ENCODE measurements at places on chromosomes 6 and 20.

DNA sequence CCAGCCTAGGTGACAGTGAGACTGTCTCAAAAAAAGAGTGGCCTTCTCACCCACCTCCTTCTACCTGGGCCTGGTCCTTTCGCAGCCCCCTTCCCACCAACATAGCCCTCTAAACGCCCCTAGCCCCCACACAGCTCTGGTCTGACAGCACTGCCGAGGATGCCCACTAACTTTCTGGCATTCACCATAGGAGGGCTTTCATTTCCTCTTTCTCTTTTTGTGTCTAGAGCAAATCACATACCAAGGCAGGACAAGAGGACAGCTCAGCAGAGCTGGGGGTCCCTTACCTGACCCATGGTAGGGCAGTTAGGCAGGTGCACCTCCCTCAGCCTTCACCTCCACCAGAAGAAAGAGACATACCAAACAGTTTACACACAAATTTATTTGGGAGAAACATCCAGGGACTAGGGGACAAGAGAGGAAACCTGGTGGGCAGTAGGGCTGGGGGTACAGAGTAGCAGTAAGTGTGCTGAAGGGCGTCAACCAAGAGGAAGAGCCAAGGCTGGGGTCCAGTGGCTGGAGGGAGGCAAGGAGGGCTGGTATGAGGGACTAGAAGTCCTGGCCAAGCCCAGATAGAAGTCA, 4.5 kb downstream of the LY6G5C start:
- no peak for DNase-seq

GRCh38 chr6:67535946-67536345, 1099.1 kb upstream of the ADGRB3 start:
- no peak for DNase-seq

DNA sequence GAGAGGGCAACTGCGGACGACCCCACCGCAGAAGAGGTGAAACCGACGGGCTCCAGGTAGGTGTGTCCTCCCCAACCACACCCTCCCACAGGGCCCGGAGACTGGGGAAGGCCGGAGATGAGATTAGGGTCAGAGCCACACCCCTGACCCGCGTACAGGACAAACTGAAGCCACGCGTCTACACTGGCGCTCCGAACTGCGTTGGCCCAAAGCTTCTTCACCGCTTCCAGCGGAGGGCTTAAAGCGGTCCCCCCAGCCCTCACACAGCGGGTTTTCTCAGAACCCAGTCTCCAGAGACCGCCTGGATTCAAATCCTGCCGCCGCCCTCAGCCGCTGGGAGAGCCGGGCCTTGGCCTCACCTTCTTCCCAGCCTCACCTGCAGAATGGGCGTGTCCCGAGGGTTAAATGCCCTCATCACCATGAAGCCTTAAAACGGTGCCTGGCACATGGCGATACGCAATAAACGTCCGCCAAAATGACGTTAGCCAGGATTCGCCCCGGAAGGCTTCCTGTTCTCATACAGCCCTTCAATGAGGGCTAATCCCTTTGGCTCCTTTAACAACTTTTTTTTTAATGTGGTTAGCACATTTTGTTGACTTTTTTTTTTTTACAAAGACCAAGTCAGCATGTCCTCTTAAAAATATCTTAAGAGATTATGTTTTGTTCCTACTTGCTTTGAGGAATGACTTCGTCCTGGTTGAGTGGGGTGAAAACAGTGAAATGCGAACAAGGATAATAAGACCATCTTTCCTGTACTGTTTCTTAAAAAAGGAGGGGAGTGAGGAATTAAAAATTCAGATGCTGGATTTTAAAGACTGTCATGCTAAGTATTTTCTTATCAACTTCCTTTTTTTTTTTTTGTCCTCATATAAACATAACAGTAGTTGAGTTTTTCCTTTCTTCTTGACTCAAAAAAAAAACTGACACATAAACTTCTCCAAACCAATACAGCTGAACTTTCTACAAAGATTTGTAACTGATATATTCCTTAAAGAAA, 15.1 kb upstream of the ZNF217 start:
- no peak for DNase-seq

DNA sequence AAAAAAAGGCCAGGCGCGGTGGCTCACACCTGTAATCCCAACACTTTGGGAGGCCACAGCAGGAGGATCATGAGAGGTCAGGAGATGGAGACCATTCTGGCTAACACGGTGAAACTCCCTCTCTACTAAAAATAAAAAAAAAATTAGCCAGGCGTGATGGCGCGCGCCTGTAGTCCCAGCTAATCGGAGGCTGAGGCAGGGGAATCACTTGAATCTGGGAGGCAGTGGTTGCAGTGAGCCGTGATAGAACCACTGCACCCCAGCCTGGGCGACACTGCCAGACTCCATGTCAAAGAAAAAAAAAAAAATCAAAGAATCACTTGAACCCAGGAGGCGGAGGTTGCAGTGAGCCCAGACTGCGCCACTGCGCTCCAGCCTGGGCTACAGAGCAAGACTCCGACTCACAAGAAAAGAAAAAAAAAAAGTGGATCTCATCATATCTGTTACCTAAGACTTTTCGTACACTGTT, 4.2 kb downstream of the RBM39 start:
- no peak for DNase-seq

DNA sequence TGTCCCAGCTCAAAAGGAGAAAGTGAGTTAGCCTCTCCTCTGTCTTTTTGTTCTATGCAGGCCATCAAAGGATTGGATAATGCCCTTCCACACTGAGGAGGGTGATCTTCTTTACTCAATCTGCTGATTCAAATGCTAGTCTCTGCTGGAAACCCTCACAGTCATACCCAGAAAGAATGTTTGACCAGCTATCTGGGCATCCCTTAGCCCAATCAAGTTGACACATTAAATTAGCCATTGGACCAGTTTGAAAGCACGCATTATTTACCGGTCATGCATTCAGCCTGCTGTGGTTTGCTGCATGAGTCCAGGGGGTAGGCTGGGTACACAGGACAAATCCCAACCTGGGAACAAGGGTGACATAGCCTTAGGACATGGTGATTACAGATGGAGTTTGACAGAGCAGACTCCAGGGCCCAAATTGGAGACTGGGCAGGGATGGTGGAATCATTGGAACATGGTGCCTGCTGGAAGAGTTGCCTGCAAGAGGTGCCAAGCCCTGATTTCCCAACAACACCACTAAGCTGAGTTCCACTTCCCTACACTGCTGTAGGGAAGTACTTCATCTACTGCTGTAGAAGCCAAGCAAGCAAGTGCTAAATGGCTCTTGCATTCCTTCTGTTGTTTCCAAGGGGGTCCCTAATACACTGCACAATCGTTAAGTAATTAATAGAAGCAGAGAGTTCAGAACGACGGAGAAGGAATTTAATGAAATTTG, 87.7 kb downstream of the RNF182 start:
- no peak for DNase-seq

- no peak for DNase-seq
Observed at GRCh38 chr6:166584853-166585429, 1.5 kb downstream of the RAMACL start.

- DNase-seq = no peak
Observed at GRCh38 chr6:118528129-118528528, 20.0 kb upstream of the PLN start.

DNA sequence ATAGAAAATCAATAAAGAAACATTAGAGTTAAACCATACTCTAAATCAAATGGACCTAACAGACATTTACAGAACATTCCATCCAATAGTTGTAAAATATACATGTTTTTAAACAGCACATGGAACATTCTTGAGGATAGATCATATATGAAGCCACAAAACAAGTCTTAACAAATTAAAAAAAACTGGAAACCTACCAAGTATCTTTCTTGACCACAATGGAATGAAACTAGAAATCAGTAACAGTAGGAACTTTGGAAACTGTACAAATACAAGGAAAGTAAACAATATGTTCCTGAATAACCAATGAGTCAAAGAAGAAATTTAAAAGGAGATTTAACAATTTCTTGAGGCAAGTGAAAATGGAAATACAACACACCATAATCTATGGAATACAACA, 91.2 kb upstream of the GLP1R start:
- DNase-seq = no peak

- no peak for DNase-seq
Observed at GRCh38 chr20:19881080-19881840, 123.2 kb downstream of the RIN2 start.

DNA sequence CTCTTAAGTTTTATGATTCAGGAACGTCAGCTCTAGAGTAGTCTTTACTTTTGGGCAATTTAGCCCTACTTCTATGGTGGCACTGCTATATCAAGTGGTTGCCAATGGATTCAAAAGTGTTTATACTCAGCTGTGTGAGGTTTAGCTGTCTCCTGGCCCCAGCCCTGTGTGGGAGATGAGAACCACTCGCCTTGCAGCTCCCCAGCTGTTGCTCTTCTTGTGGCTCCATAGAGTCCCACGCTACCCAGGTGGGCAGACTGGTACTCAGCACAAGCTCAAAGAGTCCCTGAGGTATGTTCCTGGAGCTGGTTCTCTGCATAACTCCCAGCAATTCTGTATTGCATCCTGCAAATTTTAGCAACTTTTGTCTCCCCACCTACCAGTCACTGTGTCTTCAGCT, 59.6 kb downstream of the C6orf118 start:
- no peak for DNase-seq
